Hindlimb muscle (tissue), 1 donor: ENCODE measurements at places on chromosomes 11 and 22. TPM values are rescaled to one million over a fixed set of nuclear protein-coding genes. Genes with fewer than 3 reads are reported as not detected.
A peak's percentile ranks its signal among the peaks of the same experiment; 100 is the strongest.

DNA sequence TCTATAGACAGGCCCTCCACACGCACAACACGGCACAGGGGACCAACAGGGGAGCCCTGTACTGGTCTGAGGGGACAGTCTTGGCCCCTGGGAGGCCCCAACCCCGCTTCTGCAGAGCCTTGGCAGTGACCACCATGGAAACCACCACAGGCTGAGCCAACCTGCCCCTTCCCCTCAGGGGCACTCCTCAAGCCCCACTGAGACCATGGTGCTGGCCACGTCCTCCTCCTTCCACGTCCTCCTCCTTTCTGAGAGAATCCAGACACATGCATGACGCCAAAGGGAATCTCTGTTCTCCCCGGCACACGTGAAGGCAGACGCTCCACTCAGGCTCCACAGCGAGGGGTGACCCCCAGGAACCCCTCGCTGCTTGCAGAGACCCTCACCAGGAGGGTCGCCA, 2.7 kb downstream of the BRD1 start:
- no peak for DNase-seq

DNA sequence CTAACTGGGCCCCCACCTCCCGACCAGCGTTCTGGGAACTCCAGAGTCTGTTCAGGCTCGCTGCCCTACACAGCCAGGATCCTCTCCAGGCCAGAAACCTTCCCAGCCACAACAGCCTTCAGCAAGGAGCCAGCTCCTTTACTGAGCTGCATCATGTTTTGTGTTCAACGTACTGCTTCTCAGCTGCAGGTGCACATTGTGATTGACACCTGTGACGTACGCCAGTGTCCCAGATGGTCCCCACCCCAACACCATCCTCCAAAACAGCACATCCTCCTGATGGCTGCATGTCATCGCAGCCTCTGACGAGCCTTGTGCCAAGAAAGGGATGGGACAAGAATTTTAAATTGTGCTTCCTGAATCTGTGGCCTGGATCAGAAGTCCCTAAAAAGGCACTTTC, 117.5 kb downstream of the SPATA19 start:
- no peak for DNase-seq

DNA sequence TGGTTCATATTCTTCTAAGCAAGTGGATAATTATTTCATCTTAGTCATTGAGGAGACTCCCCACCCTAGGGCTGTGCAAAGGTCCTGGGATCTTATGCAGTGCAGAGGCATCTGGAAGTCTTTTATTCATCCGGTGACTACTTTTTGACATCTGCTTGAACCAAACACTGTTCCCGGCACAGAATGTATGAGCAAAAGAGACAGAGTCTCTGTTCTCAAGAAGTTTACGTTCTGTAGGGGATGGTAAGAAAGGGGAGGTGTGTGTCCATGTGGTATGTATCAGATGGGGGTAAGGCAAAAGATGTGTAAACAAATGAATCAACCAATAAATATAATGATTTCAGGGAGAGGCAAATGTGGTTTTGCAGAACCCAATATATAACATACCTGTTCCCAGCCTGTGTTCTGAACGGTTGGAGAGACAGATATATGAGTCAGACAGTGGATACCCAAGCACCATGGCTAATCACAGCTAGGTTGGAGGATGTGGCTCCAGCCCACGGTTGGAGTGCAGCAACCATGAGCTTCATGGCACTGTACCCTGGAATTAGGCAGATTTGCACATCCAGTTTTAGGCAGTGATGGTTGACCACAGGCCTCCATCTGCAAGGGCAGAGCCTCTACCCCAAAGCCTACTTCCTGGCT, 75.1 kb upstream of the CADM1 start:
- DNase-seq = no peak

DNA sequence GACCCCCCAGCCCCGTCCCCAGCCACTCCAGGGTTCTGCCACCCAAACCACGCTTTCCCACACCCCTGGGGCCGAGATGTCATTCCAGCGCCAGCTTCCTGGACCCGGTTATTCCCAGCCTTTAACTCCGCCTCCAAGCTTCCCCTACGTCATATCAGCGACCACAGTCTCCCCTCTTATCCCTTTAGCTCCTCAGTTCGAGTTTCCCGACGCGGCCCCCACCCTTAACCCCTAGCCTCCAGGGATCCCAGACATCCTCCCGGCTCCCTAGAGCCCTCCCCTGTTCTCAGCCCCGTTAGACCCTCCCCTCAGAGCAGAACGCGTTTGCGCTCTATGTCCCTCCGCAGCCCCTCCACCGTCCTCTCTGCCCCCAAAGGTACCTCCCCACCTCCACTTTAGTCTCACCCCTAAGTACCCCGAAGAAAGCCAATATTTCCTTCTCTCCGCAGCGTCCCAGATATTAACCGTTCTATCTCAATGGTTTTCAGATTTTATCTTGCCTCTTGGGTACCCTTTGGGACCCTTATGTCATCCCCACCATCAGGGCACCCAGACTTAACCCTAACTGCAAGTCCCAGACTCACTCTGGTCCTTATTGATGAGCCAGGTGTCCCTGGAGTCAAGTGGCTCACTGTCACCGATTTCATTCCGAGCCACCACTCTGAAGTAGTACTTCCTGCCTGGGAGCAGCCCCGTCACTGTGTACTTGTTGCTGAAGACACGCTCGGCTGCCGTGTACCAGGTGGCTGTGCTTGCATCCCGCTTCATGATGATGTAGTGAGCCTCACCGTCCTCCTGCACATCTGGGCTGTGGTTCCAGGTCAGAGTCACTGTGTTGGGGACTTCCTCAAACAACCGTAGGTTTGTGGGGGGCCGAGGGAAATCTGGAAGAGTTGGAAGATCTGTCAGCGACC, 8.0 kb downstream of the TMEM86A start:
- DNase-seq = peak; percentile 78

DNA sequence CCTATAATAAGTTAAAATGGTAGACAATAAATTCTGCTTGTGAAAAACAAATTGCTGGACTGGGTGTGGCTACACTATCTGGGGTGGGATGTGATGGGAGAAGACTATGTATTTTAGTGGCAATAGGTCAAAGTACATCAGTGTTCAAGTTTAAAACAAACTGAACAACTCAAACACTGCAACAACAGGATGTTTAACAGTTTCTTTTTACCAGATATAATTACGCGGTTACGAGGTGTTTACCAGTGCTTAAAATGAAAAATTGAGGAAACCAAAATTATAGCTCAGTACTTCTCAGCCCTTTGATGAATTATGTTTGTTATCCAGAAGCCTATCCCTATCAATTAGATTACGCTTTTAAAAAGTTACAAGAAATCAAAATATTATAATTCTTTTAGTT, 3.2 kb downstream of the PRDM10 start:
- no peak for DNase-seq

- peak; percentile 40 for DNase-seq
Measured at GRCh38 chr22:44364751-44365130, 52.0 kb upstream of the SHISAL1 start.

- DNase-seq = no peak
Measured at GRCh38 chr11:42444406-42444805, 867.4 kb upstream of the API5 start.

RIC3 gene
- 0.25 TPM for polyA plus RNA-seq

ELMOD1 gene
- 6.9 TPM for polyA plus RNA-seq

SLC37A2 gene
- polyA plus RNA-seq = 5.3 TPM

OR2AG1 gene
- not detected for polyA plus RNA-seq

CREBZF gene
- polyA plus RNA-seq = 50.5 TPM

PKNOX2 gene
- 31.3 TPM for polyA plus RNA-seq

OR8D1 gene
- polyA plus RNA-seq = not detected
